M059J (cell line): ENCODE measurements at places on chromosomes 4 and X.

DNA sequence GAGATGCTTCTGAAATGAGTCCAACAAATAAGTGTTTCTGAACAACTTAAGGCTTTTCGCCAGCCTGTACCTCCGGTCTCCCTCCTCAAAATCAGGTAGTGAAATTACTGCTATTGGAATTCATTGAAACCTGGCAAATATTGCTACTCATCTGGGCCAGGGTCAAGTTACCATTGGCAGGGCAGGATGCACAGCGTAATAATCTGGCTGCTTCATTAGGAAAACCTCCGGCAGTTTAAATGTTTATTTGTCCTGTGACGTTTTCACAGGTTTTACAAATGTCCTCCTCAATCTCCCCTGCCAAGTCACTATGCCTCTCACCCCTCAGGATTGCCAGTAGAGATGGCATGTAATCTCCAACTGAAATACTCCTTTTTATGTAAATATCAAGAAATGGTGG, 92.6 kb upstream of the KDR start:
- DNase-seq: no peak

- DNase-seq: no peak
These were observed 674.4 kb upstream of the LCORL start for GRCh38 chr4:18695733-18696527.

DNA sequence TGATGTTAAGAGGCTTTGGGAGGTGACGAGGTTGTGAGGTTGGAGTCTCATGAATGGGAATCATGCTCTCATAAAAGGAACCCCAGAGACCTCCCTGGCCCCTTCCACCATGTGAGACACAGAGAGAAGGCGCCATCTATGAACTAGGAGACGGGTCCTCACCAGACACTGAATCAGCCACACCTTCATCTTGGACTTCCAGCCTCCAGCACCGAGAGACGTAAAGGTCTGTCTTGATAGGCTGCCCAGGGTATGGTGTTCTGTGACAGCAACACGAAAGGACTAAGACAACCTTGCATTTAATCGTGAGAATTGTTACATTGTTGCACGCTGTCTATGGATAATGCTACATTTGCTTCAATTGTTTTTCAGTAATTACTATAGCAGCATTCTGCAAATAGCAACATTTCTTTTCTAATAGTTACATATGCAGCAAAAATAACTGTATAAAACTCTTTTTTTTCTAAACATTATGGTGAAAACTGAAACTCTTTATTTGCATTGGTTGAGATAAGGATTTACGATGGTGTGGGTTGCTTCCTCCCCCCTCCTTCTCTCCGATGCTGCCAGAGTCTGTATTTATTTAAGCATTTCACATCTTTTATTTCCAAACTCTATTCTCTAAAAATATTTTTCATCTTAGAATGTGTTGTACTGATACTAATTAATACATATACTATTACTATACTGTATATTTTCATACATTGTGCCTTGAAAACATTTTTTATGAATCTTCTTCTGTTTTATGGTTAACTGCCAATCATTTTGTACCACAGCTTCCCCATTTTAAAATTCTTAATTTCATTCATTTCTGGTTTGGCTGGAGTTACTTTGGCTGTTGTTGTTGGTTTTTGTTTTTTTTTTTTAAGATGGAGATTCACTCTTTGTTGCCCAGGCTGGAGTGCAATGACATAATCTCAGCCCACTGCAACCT, 26.4 kb upstream of the AKAP17A start:
- no peak for DNase-seq

DNA sequence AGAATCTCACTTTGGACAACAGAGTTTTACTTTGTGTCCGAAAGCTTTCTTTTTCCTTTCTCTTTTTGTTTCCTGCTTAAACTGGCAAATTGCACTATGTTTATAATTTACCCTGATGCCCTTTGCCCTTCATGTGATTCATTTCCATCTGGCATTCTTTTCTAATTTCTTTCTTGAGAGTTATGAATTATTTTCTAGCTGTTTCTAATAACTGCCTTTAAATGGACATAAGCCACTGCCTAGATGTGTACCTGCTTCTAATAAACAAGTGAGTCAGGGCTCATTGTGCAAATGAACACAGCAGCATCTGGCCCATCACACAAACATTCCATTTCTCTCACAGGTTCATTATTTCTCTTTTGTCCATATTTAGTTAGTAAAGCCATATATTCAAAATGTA, 242.3 kb upstream of the GPRIN3 start:
- peak; percentile 57 for DNase-seq

DNA sequence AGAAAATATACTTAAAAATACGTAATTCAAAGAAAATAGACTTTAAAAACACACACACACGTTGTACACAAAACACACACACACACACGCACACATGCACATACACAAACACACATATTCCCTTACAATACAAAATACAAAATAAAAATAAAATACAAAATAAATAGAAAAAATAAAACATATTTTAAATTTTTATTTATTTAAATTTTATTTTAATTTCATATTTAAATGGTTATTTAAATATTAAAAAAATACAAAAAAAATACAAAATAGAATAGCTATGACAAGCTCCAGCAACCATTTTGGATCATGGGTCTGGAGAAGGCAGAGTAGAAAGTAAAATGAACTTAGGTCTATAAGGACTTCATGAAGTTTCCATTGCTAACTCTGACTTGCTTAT, 34.2 kb upstream of the PDGFC start:
- DNase-seq: no peak

DNA sequence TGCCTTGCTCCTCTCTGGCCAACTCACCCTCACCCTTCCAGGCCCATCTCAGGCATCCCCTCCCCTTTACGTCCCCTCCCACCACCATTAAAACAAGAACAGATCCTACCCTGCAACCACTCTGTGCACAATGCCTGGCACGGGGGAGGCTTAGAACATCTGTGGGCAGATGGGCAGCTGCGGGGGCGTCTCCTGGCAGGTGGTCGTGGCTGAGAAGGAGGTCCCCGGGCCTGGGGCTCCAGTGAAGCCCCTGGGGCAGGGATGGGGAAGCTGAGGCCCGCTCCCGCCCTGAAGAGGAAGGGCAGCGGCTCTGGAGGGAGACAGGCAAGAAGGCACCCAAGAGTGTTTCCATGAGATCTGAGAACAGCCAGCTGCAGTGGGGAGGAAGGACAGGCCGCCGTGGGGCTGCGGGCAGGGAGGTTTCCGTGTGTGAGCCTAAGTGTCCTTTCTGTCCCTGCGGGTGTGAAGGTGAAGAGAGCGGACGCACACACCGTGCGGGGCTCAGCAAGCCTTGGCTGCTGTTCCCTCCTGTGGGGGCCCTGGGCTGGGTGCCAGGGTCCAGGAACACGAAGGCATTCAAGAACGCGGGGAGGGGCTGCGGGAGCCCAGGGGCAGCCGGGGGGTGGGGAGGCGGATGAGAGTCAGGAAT, 7.8 kb upstream of the TBC1D14 start:
- no peak for DNase-seq

DNA sequence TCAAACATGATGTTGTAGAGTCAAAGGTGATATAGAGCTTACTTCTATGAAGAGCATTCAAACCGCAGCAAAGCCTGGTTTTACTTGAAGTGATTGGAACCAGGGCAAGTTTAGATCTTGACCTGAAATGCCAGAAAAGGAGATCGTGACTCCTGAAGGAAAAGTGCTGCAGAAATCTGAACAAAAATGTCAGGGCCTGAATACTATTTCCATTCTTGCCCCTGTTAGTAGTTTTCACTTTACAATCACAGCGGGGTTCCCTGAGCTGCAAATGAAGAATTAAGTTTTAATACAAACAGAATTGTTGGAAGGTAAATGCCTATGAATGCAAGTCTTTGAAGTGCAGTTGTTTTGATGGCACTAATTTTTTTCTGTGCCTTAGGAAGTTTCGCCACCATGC, 4.1 kb downstream of the SLIT2 start:
- no peak for DNase-seq

- DNase-seq: peak; percentile 90
These were observed 1329.5 kb upstream of the TENM3 start for GRCh38 chr4:180913750-180914149.

DNA sequence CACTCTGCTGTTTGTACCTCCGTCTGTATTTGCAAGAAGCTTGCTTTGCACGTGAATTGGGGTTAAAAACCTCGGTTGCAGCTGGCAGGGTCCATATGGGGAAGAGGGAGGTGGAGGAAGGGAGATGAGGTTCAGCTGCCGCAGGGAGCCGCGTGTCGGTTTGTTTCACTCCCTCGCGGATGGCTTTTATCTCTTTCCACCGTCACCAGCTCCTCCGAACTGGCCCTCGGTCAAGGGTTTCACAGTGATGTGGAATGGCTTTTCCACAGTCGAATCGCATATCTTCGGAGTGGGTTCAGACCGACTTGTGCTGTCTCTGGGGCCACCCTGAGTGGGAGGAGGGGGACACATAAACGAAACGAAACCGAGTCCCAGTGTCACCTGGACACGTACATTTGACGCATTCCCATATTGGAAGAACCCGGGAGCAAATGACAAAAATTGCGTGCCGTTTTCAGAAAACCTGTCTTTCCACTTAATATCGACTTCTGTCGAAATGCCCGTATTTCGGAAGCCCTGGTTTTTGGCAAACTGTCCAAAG, 929 bp downstream of the ZBTB33 start:
- DNase-seq: peak; percentile 50

DNA sequence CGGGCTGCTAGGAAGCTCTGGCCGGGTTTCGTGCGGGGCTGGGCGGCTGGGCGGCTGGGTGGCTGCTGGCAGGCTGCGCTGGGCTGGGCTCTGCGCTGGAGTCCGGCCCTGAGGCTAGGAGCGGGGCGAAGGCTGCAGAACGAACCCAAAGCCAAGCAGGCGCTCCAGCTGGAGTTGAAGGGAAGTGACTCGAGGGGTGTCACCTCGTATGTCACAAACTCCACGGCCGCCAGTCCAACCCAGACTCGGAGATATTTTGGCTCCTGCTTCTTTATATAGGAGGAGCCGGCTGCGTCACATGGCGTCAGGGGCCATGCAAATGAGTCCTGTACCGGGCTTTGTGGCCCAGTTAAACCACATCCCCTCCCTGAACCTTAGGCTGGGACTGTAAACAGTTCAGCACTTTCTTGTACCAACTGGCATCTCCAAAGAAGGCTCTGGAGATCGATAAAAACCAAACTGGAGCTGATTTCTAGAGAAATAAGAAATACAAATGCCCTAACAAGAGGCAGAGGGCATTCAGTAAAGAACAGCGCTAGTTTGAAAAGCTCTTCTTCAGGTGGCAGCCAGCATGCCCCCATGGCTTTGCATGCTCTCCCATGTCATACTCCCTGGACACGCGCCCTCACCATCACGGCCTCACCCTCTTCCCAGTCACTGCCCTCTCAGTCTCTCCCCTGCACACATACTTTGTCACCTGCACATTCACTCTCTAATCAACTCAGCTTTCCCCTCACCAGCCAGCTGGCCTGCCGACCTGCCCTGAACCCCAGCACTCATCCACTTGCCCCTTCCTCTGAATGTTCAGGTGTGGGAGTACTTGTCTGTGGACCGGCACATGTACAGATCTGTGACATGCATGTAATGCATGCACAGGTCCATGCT, 58.5 kb downstream of the TSC22D3 start:
- DNase-seq: peak; percentile 88

DNA sequence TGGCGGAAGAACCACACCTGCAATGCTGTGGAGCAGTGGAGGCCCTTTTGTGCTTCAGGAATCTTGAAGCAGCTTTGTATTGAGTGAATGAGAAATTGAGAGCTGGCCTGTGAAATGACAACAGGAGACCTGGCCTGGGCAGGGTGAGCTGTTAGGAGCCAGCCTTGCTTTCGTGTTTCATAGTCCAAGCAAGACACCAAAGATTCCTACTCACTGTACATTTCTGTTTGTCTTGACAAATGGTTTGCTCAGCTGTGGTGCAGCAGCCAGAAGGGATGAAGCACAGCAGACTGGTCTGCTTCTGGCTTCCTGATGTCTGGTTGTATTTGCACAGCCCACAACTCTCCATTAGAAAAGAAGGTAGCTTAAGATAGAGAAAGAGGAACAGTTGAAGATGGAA, 96.5 kb downstream of the GATB start:
- DNase-seq: no peak

DNA sequence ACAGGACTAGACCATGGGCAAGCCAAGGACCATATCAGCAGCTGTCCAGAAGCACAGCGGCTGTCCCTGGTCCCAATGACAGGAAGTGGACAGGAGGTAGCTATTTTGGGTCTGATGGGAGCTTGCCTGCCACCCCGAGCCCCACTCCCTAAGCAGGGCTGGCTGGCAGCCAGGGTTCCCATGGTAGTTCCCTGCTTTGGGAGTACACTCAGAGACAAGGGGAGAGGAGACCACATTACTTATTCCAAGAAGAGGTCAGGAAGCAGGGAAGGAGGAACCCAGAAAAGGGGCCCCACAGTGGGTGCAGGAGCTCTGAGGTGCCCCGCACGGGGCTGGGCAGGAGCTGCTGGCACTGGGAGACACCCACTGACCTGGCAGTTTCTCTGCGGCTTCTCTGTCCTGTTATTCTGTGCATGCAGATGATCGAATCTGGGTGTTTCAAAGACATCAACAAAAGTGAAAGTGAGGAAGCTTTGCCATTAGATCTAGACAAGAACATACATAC, 36.3 kb downstream of the HTT-AS start:
- peak; percentile 26 for DNase-seq

- DNase-seq: peak; percentile 15
These were observed 83.5 kb upstream of the AFF2 start for GRCh38 chrX:148416931-148417330.

- DNase-seq: peak; percentile 64
These were observed 111.2 kb downstream of the CEP44 start for GRCh38 chr4:174394915-174395314.

DNA sequence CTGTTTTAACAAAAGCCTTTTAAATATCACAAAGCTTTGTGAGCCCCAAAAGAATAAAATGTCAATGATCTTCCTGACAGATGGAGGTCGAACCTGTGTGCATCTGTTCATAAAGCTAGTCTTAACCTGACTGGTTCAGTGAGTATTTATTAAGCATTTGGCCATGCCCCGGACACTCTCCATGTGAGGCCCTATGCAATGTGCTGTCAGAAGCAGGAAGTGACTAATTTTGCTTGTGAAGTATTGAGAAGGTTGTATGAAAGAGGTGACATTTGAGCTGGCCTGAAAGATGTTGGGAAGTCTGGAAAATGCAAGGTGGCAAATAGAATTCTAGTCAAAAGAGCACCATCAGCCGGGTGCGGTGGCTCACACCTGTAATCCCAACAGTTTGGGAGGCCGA, 171.4 kb downstream of the MSL3 start:
- DNase-seq: peak; percentile 67

DNA sequence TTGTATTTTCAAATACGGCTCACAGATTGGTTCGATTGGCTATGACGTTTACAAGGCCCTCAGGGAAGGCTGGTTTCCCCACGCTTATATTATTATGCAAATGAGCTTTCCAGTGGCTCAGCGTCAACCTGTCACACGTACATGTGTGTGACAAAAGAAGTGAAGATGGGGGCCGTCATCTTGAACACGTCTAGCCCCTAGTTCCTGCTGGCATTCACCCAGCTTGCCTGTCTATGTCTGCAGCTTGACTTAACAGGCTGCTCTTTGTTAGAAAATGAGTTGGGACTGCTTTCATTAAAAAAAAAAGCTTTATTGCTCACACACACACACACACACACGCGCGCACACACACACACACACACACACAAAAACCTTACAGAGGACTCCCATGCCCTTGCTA, 283.6 kb upstream of the CTSO start:
- peak; percentile 32 for DNase-seq
